HFFc6 (cell line): ENCODE measurements at places on chromosomes 7 and 10. TPM values are rescaled to one million over a fixed set of nuclear protein-coding genes. Genes with fewer than 3 reads are reported as not detected.

DNA sequence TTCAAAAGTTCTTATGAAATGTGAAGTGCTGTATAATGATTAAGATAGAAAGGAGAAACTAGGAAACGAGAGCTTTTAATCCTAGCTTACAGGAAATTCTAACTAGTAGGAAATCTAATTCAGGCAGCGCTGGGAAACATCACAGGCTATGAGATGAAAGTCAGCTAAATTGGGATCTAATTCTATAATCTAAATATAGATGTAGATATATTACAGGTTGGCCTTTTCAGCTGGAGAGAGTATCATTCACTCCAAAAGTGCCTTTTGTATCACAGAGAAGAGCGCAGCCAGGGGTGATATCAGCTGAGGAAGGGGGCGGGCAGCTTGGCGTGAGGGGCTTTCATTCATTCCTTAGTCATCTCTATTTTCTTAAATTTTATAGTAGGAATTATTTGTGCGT is 157.0 kb downstream of the CUX1 start:
- DNase-seq: no peak
- H3K4me3 ChIP-seq: no peak overlapping the region
- H3K4me1 ChIP-seq: peaks cover 11% of the 10 kb centered on the region; the same call in 1 of the 2 replicates
- peaks cover 18% of the 10 kb centered on the region for H3K36me3 ChIP-seq

DNA sequence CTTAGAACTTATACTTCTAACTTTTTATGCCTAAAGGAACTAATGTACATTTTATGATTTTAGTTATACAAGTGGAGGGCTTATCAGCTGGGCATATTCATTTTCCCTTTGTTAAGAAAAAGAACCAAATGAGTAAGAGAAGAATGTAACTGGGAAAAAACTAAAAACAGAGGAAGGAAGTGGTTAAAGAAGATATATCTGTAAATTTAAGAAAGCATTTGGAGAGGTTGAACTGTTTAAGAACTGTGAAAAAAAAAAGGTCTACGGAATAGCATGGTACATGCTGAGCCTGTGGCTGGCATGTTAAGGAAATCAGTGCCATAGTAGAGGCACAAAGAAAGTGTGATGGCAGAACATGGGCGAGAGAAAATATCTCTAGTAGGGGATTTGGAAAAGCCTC is 6.2 kb downstream of the MDFIC start:
- peaks cover 27% of the 10 kb centered on the region for H3K36me3 ChIP-seq
- no peak overlapping the region for H3K27ac ChIP-seq
- no peak overlapping the region for H3K4me3 ChIP-seq

- no peak overlapping the region for H3K27ac ChIP-seq
- 0 out of 2 replicates have a peak, but pooled peaks cover 4% of the 10 kb centered on the region for H3K36me3 ChIP-seq
- no peak overlapping the region for H3K4me3 ChIP-seq
- DNase-seq: no peak
Observed at GRCh38 chr7:67913604-67914003, 917.0 kb downstream of the TYW1 start.

DNA sequence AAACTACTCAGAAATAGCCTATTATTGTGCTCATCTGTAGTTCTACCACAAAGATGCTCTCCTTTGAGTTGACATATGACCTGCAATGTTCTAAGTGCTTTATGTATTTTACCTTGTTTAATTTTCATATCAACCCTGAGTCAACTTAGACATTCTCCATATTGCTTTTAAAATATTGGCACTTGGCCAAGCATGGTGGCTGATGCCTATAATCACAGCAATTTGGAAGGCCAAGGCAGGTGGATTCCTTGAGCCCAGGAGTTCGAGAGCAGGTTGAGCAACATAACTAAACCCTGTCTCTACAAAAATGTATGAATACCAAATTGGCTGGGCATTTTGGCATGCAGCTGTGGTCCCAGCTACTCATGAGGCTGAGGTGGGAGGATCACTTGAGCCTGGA is 50.6 kb downstream of the PRKG1 start:
- H3K36me3 ChIP-seq: 0 out of 2 replicates have a peak, but pooled peaks cover 8% of the 10 kb centered on the region
- H3K4me3 ChIP-seq: no peak overlapping the region
- H3K27me3 ChIP-seq: no peaks in the 10 kb centered on the region
- H3K4me1 ChIP-seq: peaks cover under 1% of the 10 kb centered on the region; the same call in 1 of the 2 replicates

DNA sequence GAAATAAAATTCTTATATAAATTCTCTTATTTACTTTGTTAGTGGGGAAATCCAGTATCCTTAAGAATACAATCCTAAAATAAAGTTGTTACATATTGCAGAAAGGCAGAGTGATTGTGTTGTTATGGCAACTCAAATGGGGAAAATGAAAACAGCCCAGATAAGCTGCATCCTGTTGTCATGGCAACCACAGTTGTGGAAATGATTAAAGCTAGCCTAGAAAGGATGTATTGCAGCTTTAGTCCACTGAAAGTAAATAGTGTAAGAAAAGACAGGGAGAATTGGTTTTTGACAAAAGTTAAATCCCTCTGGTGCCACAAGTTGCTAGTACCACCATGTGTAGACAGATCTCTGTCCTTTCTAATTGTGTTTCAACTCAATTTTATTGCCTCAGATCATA is 43.2 kb downstream of the BTRC start:
- H3K4me1 ChIP-seq: peaks cover 11% of the 10 kb centered on the region
- H3K36me3 ChIP-seq: no peaks in the 10 kb centered on the region
- DNase-seq: peak; percentile 77
- no peaks in the 10 kb centered on the region for H3K27me3 ChIP-seq
- peak overlapping the region; percentile 58 for H3K27ac ChIP-seq

GRCh38 chr10:66698069-66698468 is 227.8 kb upstream of the LRRTM3 start:
- H3K4me1 ChIP-seq: no peaks in the 10 kb centered on the region
- no peak overlapping the region for H3K4me3 ChIP-seq
- H3K36me3 ChIP-seq: no peaks in the 10 kb centered on the region
- H3K27ac ChIP-seq: no peak overlapping the region

DNA sequence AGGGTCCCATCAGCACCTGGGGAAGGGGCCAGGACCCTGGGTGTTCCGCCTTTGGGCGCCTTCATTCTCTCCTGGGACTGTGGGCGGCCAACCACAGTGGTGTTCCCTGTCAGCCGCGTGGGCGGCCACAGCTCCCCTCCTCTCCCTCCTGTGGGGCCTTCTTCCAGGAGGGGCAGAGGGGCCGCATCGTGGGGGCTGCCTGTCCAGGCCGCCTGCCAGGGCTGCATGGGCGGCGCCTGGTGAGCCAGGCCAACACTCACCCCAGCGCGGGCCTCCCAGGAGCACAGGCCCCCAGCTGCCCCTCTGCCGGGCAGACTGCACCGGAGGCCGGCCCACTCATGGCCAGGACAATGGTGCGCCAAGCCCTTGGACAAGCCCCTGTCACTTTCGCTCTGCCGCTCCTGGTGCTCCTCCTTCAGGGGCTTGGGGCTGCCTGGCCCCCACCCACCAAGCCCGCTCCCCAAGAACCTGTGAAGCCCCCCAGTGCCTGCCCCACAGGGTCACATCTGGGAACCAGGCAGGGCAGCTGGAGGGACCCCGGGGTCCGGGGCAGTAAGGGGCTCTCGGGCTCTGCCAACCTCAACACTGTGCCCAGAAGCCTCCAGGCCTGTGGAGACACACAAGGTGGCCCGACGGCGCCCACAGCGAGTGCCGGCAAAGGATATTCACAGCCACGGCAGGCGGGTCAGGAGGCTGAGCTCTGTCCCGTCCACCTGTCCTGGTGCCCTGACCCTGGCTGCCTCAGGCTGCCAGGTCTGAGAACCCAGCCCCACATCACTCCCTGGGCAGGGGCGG is 42.8 kb downstream of the AP5Z1 start:
- no peak overlapping the region for H3K27ac ChIP-seq
- peaks cover 10% of the 10 kb centered on the region for H3K27me3 ChIP-seq
- H3K36me3 ChIP-seq: peaks cover 6% of the 10 kb centered on the region
- DNase-seq: no peak
- H3K4me1 ChIP-seq: no peaks in the 10 kb centered on the region

CPVL gene
- total RNA-seq: not detected in 3 replicates

SPDYE2B gene
- not detected in 2 replicates for total RNA-seq
